ENCODE measurements at places on chromosomes 16 and 17. TPM values are rescaled to one million over a fixed set of nuclear protein-coding genes. Genes with fewer than 3 reads are reported as not detected.

Gene CA7
- total RNA-seq = not detected

Gene DLG4
- total RNA-seq = 12.3 TPM

Gene SLC16A3
- total RNA-seq = 68.0 TPM

Gene CAMKK1
- total RNA-seq = 4.3 TPM

Gene MEOX1
- total RNA-seq = 56.6 TPM

Gene MYLK3
- 0.48 TPM for total RNA-seq

DNA sequence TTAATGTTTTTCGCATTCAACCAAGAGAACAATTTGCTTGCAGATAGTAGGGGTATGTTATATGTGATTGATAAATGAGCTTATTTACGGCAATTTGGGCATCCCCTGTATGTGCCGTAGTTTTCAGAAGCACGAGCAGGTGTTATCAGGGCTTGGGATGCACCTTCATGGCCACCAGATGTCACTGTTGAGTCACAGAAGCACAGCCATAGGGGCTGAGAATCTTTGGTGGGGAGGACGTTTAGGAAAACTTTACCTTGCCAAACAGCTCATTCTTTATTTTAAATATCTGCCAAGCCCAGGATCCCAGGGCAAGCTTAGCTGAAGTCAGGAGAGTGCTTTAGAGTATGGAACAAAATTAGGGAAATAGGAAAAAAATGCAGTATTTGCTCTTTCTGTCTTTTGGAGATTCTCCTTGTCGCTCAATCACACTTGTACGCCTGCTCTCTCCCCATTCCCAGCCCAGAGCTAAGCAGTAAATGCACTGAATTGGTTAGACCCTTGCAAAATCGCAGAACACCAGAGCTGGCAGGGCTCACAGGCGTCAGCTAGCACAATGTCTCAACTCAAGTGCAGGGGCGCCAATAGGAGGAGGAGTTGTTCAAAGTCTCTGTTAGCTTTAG is 93.6 kb upstream of the MPHOSPH6 start:
- DNase-seq = no peak

DNA sequence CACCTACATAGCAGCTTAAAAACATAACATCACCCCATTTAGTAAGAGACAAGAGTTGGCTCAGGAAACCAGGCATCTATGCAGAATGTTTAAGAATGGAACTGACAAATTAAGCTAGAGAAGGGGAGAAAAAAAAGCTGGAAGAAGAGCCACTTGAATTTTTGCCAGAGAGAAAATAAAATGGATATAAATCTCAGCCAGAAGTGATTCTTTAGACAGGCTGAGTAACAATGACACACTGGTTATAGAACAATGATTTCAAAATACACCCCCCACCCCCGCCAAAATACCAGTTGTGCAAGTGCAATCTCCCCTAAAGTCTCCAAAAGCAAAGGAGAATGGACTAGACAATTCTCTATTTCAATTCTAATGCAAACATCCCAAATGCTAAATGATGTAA is 22.4 kb downstream of the LSM12 start:
- no peak for DNase-seq

GRCh38 chr16:84931506-84931905 is 79.8 kb downstream of the ZDHHC7 start:
- no peak for DNase-seq

DNA sequence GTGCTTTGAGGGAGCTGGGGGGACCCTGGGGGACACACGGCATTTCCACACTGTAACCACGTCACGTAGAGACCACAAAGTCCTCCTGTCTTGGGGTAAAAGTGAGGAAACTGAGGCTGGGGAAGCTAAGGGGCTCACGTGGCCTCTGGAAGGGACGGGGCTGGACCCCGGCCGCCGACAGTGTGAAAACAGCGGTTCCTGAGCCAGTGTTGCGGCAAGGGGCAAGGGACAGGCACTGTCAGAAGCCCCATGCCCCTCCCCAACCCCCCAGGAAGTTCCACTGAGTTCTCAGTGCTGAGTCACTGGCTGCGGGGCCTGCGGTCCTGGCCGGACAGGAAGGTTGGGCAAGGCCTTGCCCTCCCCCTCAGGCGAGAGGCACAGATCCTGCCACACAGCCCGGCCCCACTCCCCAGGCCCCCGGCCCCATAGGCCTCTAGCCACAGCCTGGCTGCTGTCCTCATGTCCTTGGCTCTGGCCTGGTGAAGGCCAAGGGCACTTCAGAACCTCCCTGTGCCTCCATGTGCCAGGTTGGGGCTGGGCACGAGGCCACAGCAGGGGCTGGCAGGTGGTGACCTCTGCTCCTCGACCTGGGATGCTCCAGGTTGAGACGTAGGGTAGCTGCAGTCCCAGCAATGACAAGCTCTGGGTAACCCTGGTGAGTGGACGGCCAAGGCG is 5.0 kb upstream of the CCDC57 start:
- DNase-seq = no peak

DNA sequence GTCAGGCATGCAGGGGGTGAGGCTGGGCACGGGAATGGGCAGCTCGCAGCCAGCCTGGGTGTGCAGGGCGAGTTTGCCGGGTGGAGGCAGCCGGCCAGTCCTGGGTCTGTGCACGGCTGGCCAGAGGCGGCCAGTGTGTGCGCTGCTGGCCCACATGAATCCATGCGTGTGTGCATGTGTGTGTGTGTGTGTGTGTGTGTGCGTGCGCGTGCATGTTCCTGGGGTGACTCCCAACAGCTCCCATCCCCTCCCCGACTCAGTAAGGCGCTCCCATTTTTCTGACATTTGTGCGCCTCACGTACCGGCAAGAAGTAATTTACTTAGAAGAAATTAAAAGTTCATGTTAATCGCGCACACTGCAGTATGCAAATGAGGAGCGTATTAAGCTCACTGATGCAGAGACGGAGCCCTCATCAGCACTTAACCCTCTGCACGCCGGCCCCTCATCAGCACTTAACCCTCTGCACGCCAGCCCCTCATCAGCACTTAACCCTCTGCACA is 55.4 kb upstream of the ACSF3 start:
- no peak for DNase-seq

- DNase-seq = no peak
These were observed 67.6 kb downstream of the KPNA2 start for GRCh38 chr17:68103148-68103547.

GRCh38 chr17:43958748-43959352 is 5.1 kb upstream of the PYY start:
- no peak for DNase-seq

DNA sequence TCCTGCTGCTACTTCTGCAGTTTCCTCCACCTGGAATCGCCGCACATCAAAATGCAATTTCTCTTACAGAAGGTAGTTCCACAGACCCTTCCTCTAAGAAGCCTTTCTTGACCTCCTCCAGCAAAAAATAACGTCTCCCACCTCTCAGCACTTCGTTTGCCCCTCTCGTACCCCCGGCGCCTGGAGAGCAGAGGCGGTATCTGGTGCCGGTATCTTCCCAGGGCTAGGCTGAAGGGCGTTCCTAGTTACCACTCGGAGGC is 482 bp downstream of the DCTPP1 start:
- no peak for DNase-seq

GRCh38 chr17:62179525-62180161 is 114.6 kb upstream of the MED13 start:
- DNase-seq = no peak

DNA sequence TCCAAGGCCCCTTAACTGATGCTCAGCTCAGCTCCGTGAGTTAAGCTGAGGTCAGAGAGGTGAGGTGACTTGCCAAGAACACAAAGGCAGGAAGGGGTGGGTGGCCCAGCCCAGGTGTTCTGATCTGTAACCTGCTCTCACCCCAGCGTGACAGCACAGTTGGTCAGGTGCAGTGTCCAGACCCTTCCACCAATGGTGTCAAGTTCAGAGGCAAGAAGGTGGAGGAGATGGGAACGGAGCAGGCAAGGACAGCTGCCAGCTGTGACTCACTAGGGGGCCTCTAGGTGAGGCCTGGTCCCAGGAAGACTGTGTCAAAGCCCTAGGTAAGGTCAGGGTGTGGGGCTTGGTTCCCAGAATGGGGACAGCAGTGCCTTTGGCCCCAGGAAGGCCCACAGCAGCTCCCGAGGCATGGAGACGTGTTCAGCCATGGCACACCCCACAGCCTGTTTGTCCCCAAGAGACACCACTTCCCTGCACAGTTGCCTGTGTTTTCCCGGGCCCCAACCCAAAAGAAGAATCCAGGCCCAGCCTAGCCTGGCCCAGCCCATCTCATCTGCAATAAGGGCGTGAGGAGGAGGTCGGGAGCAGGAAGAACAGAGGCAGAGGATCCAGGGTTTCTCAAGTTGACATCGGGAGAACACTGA is 7.2 kb downstream of the WFIKKN2 start:
- DNase-seq = no peak

Data from omental fat pad (tissue), 4 donors.